ENCODE measurements at places on chromosomes 6 and 20.

DNA sequence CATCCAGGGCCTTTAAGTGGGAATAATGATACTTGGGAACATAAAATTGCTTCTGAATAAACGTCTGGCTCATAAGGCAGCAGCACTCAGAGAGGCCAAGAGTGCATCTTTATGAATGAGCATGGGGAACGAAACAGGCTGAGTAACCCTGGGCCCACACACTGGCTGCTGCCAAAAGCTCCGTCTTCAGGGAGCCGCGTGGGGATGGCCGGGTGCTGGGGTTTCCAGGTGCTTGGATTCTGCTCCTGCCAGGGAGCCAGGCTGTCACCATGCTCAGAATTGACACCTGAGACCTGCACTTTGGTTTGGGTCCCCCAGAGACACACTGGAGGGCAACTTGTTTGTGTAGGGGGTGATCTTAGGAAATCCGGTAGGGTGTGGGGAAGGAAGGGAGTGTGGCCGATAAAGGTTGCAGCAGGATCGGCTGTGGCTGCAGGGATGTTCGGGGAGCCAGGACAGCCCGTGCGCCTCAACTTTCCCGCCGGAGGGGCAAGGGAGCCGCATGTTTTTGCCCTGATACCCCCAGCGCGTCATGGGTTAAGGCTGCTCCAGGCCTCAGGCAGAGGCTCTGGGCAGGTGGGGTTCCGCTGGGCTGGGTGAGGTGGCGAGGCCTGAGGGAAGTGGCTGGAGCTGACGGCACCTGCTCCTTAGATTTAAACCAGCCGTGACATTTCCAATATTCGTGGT is 101.8 kb downstream of the YTHDF1 start:
- no peak for DNase-seq

GRCh38 chr6:110233770-110234374 is 53.6 kb downstream of the CDC40 start:
- DNase-seq: no peak

- no peak for DNase-seq
These were observed 352.5 kb downstream of the MAFB start for GRCh38 chr20:40336533-40336932.

GRCh38 chr6:53119349-53119748 is 29.3 kb downstream of the GCM1 start:
- DNase-seq: no peak

GRCh38 chr6:118932421-118932820 is 2.5 kb downstream of the MCM9 start:
- DNase-seq: no peak

- DNase-seq: no peak
These were observed 79.4 kb downstream of the SNX5 start for GRCh38 chr20:17889226-17889625.

GRCh38 chr20:53097371-53097770 is 125.2 kb downstream of the TSHZ2 start:
- DNase-seq: no peak

GRCh38 chr20:32681175-32682084 is 7.7 kb upstream of the C20orf203 start:
- no peak for DNase-seq

DNA sequence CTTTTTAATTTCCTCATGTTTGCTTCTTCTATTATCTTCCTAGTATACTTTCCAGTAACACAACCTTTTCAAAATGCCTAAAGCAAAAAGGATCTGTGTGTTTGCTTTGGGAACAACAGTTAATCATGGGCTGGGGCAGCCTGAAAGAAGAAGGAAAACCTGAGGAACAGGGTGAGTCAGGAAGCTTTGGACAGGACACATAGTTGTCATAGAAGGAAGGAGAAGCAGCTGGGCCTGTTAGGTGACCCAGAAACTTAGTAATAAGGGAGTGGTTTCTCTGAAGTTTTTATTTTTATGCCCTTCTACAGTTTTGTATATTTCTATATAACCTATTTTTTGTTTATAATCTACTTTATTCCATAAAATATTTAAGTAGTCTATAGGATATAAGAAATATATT is 61.4 kb downstream of the CD24 start:
- no peak for DNase-seq

DNA sequence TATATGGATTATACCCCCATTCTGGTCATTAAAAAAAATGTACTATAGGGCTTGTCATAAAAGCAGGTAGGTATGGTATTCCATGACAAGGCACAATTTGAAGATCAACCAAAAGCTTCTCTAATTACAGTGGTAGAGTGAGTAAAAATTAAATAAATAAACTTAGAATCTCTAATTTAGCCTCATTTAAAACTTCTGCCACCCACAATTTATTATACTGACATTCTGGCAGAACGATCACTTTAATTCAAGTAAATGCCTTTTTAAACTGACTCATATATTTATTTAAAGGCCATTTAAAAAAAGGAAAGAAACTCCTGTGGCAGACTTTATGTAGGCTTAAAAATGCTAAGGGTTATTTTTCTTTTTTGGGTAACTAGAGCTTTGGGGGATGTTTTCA is 68.3 kb upstream of the PHACTR2 start:
- DNase-seq: no peak

- no peak for DNase-seq
These were observed 841.4 kb upstream of the MAP3K7 start for GRCh38 chr6:91428296-91428695.

- DNase-seq: no peak
These were observed 43.9 kb upstream of the FABP7 start for GRCh38 chr6:122735582-122735981.

GRCh38 chr20:48604426-48604825 is 223.4 kb downstream of the PREX1 start:
- no peak for DNase-seq

- DNase-seq: no peak
These were observed 26.8 kb upstream of the DNAAF9 start for GRCh38 chr20:3434232-3434631.

DNA sequence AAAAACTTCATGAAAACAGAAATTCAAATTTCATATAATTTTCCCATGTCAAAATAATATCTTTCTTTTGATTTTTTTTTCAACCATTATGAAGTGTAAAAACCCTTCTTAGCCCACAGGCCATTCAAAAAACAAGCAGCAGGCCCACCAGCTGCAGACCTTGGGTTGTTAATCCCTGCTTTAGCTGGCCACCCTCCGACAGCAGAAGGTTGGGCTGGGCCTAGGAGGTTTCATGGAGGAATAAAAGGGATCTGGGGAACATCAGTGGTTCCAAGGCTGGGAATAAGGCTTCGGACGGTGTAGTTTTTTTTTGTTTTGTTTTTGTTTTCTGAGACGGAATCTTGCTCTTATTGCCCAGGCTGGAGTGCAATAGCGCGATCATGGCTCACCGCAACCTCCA is 3.6 kb upstream of the HSP90AB1 start:
- no peak for DNase-seq

- no peak for DNase-seq
These were observed 279.6 kb downstream of the ESR1 start for GRCh38 chr6:152087096-152087495.

GRCh38 chr6:40349901-40350746 is 237.0 kb downstream of the LRFN2 start:
- no peak for DNase-seq

DNA sequence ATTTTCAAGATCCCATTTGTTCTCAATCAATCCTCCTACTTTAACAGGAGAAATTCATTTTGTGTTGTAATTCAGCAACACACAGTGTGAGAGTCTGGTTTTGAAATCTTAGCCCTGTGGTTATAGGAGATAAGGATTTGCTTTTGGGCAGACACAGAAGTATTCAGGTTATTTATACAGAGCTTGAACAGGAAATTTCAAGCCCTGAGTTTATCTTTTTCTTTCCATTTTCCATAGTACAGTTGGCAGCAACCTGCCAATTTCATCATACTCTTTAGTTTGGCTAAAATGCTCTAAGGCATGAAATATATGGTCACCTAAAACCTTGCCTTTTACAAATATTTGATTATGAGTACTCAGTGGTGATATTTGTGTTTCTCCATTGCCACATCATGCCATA is 41.4 kb downstream of the PKIB start:
- DNase-seq: no peak

- no peak for DNase-seq
These were observed 920.0 kb downstream of the TFAP2A start for GRCh38 chr6:9494864-9495263.

- no peak for DNase-seq
These were observed 195.2 kb downstream of the CENPW start for GRCh38 chr6:126535138-126535537.

DNA sequence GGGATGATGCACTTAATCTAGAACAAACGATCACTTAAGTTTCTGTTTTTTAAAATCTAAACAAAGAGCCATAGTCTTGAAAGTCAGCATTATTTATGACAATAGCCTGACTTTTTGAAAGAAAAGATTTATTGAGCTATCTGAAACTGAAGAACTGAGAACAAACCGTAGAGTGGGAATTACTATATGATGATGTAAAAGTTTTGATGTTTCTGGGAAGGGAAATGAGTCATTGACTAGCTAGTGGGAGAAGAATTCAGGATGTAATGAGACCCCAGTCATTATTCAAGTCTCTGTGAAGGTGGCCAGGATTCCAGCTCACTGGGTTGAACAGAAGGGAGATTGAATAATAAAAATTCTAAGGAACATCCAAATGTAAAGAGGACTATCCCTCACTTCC is 83.4 kb upstream of the FABP7 start:
- DNase-seq: no peak

Data from stimulated activated CD8-positive, alpha-beta memory T cell treated with anti-CD3 and anti-CD28 coated beads, Interleukin-2, amount 100 ng/mL, for 1 hour (primary cell).